CD4-positive, alpha-beta T cell treated with Interleukin-15 for 4 hours (primary cell): ENCODE measurements at places on chromosomes 16 and 17.

GRCh38 chr17:77487677-77488530 lies 347.1 kb downstream of the SEC14L1 start:
- no peak for DNase-seq

DNA sequence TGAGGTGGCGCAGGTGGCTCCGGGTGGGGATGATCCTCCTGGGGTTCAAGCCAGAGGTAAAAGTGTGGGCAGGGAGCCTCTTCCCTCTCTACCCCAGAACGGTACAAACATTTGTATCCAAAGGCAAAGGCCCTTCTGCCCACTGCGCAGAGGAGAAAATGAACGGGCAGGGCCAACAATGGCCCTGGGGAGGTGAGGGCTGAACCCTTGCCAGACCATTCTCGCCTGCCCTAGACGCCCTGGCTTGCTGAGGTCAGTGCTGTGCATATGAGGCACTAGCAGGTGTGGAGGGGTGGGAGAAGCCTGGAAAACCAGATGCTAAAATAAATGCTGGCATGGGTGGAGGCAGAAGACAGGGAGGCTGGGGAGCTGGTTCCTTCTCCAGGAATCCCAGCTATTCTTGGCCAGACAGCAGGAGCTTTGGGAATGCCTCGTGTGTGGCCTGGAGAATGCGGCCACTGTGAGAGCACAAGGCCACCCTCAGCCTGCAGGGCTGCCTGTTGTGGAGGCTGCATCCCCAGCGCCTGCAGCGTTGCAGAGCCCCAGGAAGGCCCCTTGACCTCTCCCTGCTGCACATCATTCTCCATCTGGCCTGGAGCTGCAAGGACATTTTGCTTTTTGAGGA lies 4.5 kb downstream of the C17orf50 start:
- DNase-seq, result no peak

DNA sequence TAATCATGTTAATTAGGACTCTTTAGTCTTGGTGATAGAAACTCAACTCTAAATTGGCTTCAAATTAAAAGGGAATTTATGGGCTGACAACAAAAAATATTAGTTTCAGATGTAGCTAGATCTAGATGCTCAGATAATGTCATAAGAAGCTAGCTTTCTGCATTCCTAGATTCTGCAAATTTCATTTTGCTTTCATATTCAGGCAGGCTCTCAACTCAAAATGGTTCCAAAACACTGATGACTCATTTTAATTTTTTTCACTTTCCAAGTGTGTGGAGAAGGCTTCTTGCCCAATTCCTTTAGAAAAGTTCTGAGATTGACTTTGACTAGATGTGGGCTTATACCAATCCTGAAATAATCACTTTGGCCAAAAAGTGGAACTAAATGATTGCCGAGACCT lies 236.7 kb upstream of the GOT2 start:
- no peak for DNase-seq

GRCh38 chr17:46097497-46097896 lies 95.7 kb downstream of the KANSL1 start:
- DNase-seq, result no peak

DNA sequence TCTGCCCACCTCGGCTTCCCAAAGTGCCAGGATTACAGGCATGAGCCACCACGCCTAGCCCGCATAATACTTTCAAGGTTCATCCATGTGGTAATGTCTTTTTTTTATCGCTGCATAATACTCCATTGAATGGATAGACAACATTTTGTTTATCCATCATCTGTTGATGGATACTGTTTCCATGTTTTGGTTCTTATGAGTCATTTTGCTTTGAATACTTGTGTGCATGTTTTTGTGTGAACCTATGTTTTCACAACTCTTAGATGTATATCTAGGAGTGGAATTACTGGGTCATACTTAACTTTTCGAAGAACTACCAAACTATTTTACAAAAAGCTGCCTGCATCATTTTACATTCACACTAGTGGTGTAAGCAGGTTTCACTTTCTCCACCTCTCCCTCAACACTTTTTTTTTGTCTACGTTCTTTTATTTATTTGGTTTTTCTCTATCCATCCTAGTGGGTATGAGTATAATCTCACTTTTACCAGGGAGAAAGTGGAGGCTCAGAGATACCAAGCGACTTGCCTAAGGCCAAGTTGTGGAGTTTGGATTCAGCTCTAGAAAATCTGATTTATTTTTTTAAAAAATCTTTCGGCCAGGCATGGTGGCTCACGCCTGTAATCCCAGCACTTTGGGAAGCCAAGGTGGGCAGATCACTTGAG lies 151.2 kb downstream of the CMIP start:
- peak; percentile 34 for DNase-seq

- DNase-seq, result no peak
Observed at GRCh38 chr17:38416840-38417209, 11.4 kb upstream of the ARHGAP23 start.

- no peak for DNase-seq
Observed at GRCh38 chr16:87581857-87582215, 20.5 kb upstream of the JPH3 start.

- DNase-seq, result no peak
Observed at GRCh38 chr17:21163101-21163500, 36.3 kb downstream of the DHRS7B start.

- no peak for DNase-seq
Observed at GRCh38 chr16:50862818-50863643, 121.1 kb downstream of the CYLD start.

DNA sequence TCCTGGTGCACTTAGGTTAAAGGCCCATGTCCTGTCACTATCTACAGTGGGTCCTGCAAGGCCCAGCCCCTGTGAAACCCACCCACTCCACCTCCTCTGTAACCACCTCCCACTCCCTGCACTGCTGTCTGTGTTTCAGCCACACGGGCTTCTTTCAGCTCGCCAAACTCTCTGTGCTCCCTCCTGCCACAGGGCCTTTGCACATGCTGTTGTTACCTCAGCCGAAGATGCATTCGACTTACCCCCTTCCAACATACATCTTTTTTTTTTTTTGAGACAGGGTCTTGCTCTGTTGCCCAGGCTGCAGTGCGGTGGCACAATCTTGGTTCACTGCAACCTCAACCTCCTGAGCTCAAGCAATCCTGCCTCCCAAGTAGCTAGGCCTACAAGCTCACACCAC lies 76.5 kb upstream of the RPL38 start:
- DNase-seq, result no peak

DNA sequence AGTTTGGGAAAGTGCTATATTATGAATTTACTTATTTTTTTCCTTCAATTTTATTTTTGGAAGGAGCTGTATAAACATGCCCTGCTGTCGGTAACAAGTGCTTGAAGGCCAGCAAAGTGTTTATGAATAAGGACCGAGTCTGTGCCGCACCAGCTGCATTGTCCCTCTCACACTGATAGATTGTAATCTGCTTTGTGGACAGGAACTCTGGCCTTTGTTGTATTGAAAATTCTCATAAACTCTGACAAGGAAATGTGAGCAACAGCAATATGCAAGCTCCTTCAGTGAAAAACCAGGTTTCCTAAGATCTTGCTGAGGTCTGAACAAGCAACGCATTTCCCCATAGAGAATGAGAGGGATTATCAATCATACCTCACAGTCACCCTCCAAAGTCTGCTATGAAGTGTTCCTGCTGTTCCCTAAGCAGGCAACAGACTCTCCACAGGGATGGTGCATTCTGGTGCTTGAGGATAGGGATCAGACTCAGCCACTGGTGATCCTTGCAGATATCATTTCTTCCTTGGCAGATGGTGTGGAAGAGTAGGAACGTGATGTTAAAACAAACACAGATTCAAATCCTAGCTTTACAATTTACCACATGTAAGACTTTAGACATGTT lies 109.6 kb downstream of the KCNJ2 start:
- DNase-seq, result no peak

- DNase-seq, result no peak
Observed at GRCh38 chr16:65463652-65464260, 341.9 kb upstream of the CDH11 start.

GRCh38 chr17:18925187-18925586 lies 26.8 kb upstream of the SLC5A10 start:
- DNase-seq, result no peak

DNA sequence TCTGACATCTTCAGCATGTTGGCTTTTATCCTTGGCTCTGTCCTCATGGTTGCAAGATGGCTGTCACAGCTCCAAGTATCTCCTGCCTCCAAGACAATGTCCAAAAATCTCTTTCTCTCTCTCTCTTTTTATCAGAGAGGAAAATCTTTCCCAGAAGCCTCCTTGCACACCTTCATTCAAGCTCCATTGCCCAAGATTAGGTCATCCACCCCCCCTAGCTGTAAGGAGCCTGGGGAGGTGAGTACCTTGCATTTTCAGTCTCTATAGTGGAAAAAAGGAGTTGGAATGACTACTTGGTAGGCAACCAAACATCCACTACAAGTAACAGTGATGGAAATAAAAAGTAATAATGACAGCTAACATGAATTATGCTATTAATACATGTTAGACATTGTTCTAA lies 22.0 kb upstream of the NSMCE1 start:
- DNase-seq, result no peak

DNA sequence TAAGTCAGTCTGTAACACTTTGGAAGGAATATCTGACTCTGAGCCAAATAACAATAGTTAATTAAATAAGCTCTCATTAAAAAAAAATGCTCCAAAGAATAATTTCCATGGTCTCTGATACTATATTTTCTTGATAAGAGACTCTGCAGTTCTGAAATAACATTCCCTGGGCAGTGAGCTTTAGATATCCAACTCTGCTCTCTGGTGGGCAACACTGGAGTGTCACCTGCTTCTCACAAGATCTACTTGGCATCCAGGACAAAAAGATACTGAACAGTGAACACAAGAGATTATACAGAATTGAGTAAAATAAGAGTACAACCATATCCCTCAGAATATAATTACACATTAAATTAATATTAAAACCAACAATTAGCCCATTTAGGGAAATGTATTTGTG lies 13.7 kb downstream of the BLMH start:
- no peak for DNase-seq

DNA sequence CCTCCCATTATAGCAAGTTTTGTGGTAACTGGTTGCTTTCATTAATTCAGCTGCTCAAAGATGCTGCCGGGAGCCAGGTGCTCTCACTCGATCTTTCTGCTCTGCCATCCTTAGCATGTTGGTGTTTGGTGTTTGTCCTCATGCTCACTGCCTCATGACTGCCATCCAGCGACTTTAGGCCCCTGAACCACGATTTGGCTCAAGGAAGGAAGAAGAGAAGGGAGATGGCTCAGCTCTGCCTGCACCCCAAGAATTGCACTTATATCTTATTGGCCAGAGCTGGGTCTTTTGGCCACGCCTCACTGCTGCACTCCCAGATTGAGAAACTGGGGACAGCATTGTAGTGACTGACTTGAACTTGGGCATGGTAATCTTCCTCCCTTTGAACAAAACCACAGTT lies 52.7 kb downstream of the ARSG start:
- DNase-seq, result no peak

GRCh38 chr16:11134722-11135463 lies 121.1 kb downstream of the SOCS1 start:
- no peak for DNase-seq

GRCh38 chr17:57986841-57987580 lies 1.0 kb downstream of the VEZF1 start:
- DNase-seq, result peak; percentile 32

- no peak for DNase-seq
Observed at GRCh38 chr16:35732046-35732810, 2272.8 kb downstream of the TP53TG3F start.

DNA sequence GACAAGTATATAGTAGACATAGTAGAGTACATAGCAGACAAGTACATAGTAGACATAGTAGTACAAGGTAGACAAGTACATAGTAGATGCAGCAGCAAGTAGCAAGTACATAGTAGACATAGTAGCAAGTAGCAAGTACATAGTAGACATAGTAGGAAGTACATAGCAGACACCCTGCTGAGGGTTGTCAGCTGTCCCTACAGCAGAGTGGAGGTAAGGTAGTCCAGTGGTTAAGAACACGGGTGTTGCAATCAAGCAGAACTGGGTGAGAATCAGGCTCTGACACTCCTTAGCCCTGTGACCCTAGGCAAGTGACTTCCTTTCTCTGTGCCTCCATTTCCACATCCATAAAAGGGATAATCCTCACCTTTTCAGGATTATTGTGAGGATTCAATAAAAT lies 94.7 kb downstream of the NOG start:
- no peak for DNase-seq

GRCh38 chr17:7557775-7558543 lies 591 bp upstream of the TNFSF13 start:
- DNase-seq, result no peak

DNA sequence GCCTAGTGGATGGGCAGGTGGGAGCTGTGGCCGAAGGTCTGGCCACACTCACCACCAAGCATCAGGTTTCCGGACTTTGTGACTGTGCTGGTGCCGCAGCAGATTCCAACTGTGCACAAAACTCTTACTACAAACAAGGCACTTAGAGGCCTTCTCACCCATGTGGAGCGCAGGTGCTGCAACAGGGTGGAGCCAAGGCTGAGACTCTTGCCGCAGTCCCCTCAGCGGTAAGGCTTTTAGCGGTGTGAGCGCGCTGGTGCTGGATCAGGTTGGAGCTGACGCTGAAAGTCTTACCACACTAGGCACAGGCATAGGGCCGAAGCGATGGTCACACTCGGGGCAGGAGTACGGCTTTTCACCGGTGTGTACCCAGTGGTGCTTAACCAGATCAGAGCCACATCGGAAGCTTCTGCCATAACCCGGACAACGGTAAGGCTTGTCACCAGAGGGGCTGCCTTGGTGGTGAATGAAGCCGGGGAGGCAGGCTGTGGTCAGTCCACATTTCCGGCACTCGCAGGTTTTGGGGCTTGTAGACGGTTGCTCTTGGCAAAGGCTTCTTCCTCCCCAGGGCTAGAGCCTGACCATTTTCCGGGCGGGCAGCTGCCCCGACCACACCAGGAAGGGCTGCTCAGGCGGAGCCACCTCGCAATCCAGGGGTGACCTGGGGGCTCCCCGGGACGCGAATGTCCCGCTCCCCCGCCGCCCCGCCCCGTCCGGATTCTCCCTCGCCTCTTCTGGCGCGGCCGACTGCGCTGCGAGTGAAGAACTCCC lies 1.0 kb upstream of the ARMC5 start:
- peak; percentile 48 for DNase-seq

DNA sequence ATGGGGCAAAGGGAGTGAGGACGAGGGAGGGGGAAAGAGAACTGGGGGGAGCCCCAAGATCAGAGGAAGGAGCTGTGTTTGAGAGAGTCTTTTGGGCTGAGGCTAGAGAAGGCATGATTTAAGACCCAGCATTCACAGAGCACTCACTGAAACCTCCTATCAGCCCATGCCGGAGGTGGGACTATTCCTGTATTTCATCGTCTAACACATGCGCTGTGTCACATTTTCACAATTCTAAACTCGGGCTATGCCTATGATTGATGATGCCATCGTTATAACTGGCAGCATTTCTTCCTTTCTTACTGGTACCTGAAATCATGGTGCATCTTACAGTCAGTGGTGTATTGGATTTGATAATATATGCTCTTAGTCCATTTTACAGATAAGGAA lies 3.5 kb downstream of the FAM171A2 start:
- no peak for DNase-seq

DNA sequence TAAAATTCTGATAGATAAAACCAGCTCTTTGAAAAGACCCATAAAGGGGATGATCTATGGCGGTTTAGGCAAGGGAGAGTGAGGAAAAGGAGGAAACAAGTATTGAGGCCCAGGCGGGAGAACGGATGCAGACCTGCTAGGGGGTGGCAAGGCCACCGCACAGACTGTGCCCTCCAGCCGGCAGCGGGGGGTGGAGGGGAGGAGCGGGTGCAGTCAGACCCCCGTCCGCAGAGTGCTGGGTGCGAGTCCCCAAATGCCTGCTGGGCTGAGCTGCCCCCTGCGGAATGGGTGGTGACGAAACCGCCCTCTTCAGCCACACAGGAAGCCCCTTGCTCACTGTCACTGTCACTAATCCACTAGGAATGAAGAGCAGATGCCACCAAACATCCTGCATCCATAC lies 46.0 kb downstream of the LMF1 start:
- DNase-seq, result no peak

GRCh38 chr17:50034498-50035364 lies 21.2 kb upstream of the ITGA3 start:
- DNase-seq, result no peak
